Esophagus squamous epithelium (tissue), 5 donors: ENCODE measurements at places on chromosomes 7 and 10. TPM values are rescaled to one million over a fixed set of nuclear protein-coding genes. Genes with fewer than 3 reads are reported as not detected.

DNA sequence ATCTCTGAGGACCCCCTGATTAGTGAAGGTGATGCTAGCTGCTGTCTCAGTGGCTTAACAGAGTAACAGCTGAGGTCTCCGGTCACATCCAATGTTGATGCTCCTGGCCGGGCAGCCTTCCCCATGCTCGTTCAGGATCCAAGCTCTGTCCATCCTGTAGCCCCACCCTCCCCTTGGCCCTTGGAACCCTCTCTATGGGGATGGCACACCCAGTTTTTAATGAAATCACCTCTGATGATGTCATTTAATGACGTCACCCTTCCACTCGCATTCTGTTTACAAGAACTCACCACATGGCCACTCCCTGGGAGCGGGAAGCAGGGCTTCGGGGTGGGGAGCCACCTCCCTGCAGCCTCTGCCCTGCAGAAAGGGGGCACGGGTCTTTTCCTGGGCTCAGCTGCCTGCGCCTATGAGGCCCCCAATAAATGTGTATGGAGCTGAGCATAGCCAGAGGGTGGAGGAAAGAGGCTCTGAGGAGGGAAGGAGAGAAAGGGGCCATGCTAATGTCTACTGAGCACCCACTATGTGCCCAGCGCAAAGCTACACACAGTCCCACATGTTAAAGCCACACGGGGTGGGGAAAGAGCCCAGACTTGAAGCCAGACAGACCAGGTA lies 95.5 kb downstream of the OAT start:
- H3K4me3 ChIP-seq, result no peak overlapping the region
- no peaks in the 10 kb centered on the region for H3K36me3 ChIP-seq
- no peak for DNase-seq
- no peaks in the 10 kb centered on the region for H3K27me3 ChIP-seq
- H3K27ac ChIP-seq, result no peak overlapping the region

GRCh38 chr10:48699011-48699627 lies 14.4 kb downstream of the WDFY4 start:
- no peaks in the 10 kb centered on the region for H3K36me3 ChIP-seq
- DNase-seq, result no peak
- no peak overlapping the region for H3K4me3 ChIP-seq

GRCh38 chr10:97096261-97097083 lies 89.3 kb downstream of the SLIT1 start:
- H3K27me3 ChIP-seq, result peaks cover 79% of the 10 kb centered on the region
- no peaks in the 10 kb centered on the region for H3K36me3 ChIP-seq
- peaks cover 14% of the 10 kb centered on the region for H3K4me1 ChIP-seq
- no peak overlapping the region for H3K4me3 ChIP-seq

The IGF2BP3 gene
- 9.3 TPM for total RNA-seq

DNA sequence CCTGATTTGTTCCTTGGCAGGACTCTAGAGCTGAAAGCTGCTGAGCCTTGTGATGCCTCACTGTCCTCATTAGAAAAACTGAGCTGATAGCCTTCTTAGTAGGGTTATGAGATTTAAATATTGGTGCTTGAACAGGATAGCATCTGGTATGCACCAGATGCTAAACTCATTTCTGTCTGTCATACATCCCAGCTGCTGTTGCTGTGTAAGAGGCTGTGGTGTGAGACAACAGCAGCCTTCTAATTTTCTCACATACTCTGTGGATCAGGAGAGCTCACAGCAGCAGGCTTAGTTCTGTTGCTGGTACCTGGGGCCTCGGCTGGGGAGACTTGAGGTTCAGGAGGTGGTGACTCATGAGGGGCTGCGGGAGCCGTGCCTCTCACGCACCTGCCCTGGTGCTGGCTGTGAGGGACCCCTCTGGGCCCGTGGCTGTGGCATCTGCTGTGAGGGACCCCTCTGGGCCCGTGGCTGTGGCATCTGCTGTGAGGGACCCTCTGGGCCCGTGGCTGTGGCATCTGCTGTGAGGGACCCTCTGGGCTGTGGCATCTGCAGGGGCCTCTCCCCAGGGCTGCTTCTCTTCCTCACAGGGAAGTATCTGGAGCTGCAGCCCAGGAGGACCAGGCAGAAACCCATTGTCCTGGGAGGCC lies 12.5 kb downstream of the DYNC2I1 start:
- no peak for DNase-seq
- H3K4me1 ChIP-seq, result no peaks in the 10 kb centered on the region
- no peaks in the 10 kb centered on the region for H3K36me3 ChIP-seq
- no peak overlapping the region for H3K4me3 ChIP-seq

DNA sequence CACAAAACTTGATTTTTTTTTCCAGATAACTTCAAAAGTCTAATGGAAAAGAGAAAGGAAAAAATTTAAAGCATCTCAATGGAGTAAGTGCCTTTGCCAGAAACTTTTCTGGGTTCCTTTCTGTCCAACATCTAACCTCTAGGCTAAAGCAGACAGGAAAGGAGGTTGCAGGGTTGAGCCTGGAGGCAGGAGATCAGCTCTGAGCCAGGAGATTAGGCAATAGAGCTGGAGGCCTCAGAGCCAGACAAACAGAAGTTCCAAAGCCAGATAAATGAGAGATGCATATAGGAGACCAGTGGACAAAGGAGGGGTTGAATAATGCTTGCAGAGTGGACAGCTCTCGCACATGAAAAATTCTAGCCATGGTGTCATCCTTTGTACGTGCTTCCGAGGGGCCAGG lies 42.9 kb downstream of the CHN2 start:
- DNase-seq, result no peak
- H3K4me1 ChIP-seq, result no peaks in the 10 kb centered on the region
- no peak overlapping the region for H3K27ac ChIP-seq
- H3K27me3 ChIP-seq, result no peaks in the 10 kb centered on the region
- no peaks in the 10 kb centered on the region for H3K36me3 ChIP-seq
- H3K4me3 ChIP-seq, result no peak overlapping the region

GRCh38 chr7:142940966-142941535 lies 1.8 kb downstream of the LLCFC1 start:
- H3K27ac ChIP-seq, result no peak overlapping the region
- peaks cover 27% of the 10 kb centered on the region for H3K4me1 ChIP-seq
- DNase-seq, result no peak
- H3K4me3 ChIP-seq, result no peak overlapping the region
- no peaks in the 10 kb centered on the region for H3K36me3 ChIP-seq

DNA sequence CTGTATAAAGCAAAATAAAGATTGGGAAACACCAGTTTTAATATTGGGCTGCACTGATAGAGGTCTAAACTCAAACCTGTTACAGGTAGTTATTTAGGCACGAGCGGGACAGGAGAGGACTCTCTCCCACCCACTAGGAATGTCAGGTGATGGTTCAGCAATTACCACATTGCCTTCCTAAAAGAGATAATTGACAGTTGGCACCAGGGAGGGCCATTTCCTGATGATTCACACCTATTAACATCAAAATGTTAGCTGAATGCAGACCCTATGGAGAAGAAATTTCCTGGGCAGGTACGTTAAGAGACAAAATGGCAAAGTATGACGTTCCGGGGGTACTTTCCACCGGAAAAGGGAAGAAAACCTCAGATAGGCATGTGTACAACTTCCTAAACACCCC lies 272.6 kb downstream of the SDHAF3 start:
- no peaks in the 10 kb centered on the region for H3K27me3 ChIP-seq
- H3K4me1 ChIP-seq, result no peaks in the 10 kb centered on the region
- no peak overlapping the region for H3K4me3 ChIP-seq
- H3K27ac ChIP-seq, result no peak overlapping the region
- no peak for DNase-seq

GRCh38 chr10:72335394-72336258 lies 19.1 kb downstream of the DNAJB12 start:
- H3K4me3 ChIP-seq, result no peak overlapping the region
- H3K36me3 ChIP-seq, result peaks cover 10% of the 10 kb centered on the region
- peak; percentile 42 for DNase-seq
- H3K27ac ChIP-seq, result peak overlapping the region; percentile 93

DNA sequence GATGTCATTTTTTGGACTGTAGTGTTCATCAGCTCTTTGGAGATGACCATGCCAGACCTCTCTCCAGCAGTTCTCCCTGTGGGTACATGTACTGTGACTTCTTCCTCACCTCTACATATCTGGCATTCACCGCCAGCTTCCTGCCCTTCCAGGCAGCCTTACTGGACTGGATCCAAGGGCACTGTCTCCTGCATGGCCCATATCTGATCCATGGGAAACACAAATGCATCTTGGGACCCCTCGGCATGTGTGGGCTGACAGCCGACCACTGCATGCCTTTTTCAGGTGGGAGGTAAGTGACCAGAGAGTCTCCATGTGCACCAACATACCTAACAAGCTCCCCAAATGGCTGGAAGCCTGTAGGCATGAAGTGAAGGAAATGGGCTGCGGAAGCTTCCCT lies 3.9 kb upstream of the BLVRA start:
- no peak overlapping the region for H3K4me3 ChIP-seq
- no peak overlapping the region for H3K27ac ChIP-seq
- peaks cover 25% of the 10 kb centered on the region for H3K4me1 ChIP-seq
- no peaks in the 10 kb centered on the region for H3K27me3 ChIP-seq

The PTF1A gene
- not detected for total RNA-seq

The HOXA9 gene
- 1.1 TPM for total RNA-seq

- H3K4me1 ChIP-seq, result no peaks in the 10 kb centered on the region
- peaks cover 6% of the 10 kb centered on the region for H3K36me3 ChIP-seq
- H3K4me3 ChIP-seq, result no peak overlapping the region
- DNase-seq, result no peak
- H3K27me3 ChIP-seq, result no peaks in the 10 kb centered on the region
- no peak overlapping the region for H3K27ac ChIP-seq
Measured at GRCh38 chr10:112160834-112161233, 22.7 kb downstream of the GPAM start.

The AMZ1 gene
- total RNA-seq, result not detected

GRCh38 chr10:61992671-61993668 lies 91.5 kb downstream of the ARID5B start:
- H3K4me3 ChIP-seq, result peak overlapping the region; percentile 6
- H3K27me3 ChIP-seq, result no peaks in the 10 kb centered on the region
- no peaks in the 10 kb centered on the region for H3K36me3 ChIP-seq

GRCh38 chr10:17599089-17599488 lies 18.1 kb downstream of the HACD1 start:
- no peaks in the 10 kb centered on the region for H3K4me1 ChIP-seq
- DNase-seq, result no peak
- no peaks in the 10 kb centered on the region for H3K36me3 ChIP-seq
- no peaks in the 10 kb centered on the region for H3K27me3 ChIP-seq

DNA sequence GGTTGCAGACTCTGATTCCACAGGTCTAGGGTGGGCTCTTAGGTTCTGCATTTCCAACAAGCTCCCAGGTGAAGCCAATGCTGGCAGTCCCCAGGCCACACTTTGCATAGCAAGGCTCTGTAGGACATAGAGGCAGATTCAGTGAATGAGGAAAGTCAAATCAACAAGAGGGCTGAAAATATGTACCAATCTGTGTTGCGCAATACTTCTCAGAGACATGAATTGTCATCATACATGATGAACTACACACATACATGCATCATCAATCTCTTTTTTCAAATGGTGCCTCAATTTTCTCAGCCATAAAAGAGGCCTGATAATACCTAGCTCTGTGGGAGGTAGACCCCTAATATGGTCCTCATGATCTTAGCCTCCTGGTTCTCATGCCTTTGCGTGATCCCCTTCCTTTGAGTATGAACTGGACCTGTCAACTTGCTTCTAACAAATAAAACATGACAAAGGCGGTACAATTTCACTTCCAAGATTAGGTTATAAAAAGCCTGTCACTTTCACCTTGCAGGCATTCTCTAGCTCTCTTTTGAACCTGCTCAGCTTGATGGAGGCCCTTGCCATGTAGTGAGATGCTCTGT lies 49.0 kb downstream of the PIK3CG start:
- H3K27me3 ChIP-seq, result no peaks in the 10 kb centered on the region
- H3K4me1 ChIP-seq, result no peaks in the 10 kb centered on the region
- H3K27ac ChIP-seq, result no peak overlapping the region
- no peaks in the 10 kb centered on the region for H3K36me3 ChIP-seq
- no peak overlapping the region for H3K4me3 ChIP-seq
- no peak for DNase-seq

- no peaks in the 10 kb centered on the region for H3K36me3 ChIP-seq
- no peaks in the 10 kb centered on the region for H3K27me3 ChIP-seq
- H3K4me3 ChIP-seq, result no peak overlapping the region
- H3K27ac ChIP-seq, result no peak overlapping the region
- no peak for DNase-seq
Measured at GRCh38 chr7:1815051-1815481, 145.0 kb downstream of the ELFN1 start.

The COL13A1 gene
- total RNA-seq, result 2.0 TPM

DNA sequence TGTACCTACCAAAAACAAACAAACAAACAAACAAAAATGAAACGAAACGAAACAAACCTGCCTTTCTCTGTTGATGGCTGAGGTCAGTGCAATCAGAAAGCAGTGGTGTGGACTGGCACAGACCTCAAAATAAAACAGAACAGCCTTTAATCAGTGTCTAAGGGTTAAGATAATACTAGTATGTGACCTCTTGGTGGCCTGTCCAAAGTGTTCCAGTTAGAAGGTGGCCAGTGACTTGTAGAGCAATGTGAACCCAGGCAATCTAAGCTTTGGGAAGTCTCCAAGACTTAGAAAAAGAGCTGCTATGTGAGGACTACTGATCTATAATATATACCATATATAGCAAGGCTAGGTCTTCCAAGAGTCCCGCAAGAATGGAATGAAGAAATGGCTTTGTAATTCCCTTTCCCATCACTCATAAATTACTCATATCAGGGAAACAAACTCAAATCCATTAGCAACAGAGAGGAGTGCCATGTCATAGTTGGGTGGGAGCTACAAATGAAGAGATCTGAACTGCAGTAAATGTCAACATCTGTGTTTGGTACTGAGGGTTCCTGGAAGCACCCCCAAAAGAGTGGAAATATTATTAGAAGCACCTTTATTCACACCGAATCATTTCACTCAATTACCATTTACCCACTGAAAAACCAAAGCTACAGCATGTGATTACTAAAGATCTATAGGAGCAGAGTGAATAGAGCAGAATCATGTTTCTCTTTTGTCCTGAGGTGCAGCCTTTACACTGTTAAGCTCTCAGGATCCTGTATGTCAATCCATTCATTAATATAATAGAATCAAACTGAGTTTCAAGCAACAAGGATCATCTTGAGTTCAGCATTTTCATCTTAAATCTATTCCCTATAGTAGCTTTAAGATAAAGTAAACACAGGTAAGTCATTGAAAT lies 28.0 kb downstream of the ABLIM1 start:
- H3K36me3 ChIP-seq, result no peaks in the 10 kb centered on the region
- DNase-seq, result no peak
- H3K27me3 ChIP-seq, result no peaks in the 10 kb centered on the region
- H3K4me1 ChIP-seq, result peaks cover 20% of the 10 kb centered on the region
- H3K27ac ChIP-seq, result peak overlapping the region; percentile 37
- peak overlapping the region; percentile 80 for H3K4me3 ChIP-seq

- H3K36me3 ChIP-seq, result no peaks in the 10 kb centered on the region
- H3K27ac ChIP-seq, result no peak overlapping the region
- no peaks in the 10 kb centered on the region for H3K4me1 ChIP-seq
- no peak overlapping the region for H3K4me3 ChIP-seq
Measured at GRCh38 chr10:133033742-133034048, 54.0 kb upstream of the ADGRA1 start.

The OPALIN gene
- not detected for total RNA-seq

GRCh38 chr10:30863516-30864210 lies 168.0 kb downstream of the ZNF438 start:
- H3K4me1 ChIP-seq, result peaks cover 18% of the 10 kb centered on the region
- no peaks in the 10 kb centered on the region for H3K27me3 ChIP-seq
- peak overlapping the region; percentile 23 for H3K27ac ChIP-seq
- DNase-seq, result no peak

- H3K4me3 ChIP-seq, result no peak overlapping the region
- H3K36me3 ChIP-seq, result no peaks in the 10 kb centered on the region
- DNase-seq, result no peak
- no peaks in the 10 kb centered on the region for H3K27me3 ChIP-seq
- no peaks in the 10 kb centered on the region for H3K4me1 ChIP-seq
- H3K27ac ChIP-seq, result no peak overlapping the region
Measured at GRCh38 chr10:74766501-74766900, 59.9 kb upstream of the KAT6B start.

The TMEM140 gene
- 9.5 TPM for total RNA-seq

The SAMD9 gene
- 86.3 TPM for total RNA-seq
